ENCODE measurements at places on chromosomes 4 and X. TPM values are rescaled to one million over a fixed set of nuclear protein-coding genes. Genes with fewer than 3 reads are reported as not detected.

The CFAP47 gene
- total RNA-seq: not detected

The PNMA5 gene
- total RNA-seq: not detected

The CXorf51B gene
- total RNA-seq: not detected

The GUCY1B1 gene
- 0.26 TPM for total RNA-seq

The FNIP2 gene
- 18.8 TPM for total RNA-seq

The PDE5A gene
- 0.10 TPM for total RNA-seq

The ARSJ gene
- not detected for total RNA-seq

The ZNF595 gene
- 4.0 TPM for total RNA-seq

The BST1 gene
- 0.93 TPM for total RNA-seq

The NALF2 gene
- 1.2 TPM for total RNA-seq

The IL3RA gene
- total RNA-seq: 5.3 TPM

The CENPVL1 gene
- total RNA-seq: not detected

The ANXA3 gene
- 9.2 TPM for total RNA-seq

The BEND2 gene
- total RNA-seq: not detected

The NPFFR2 gene
- not detected for total RNA-seq

The HTATSF1 gene
- 50.2 TPM for total RNA-seq

The GRXCR1 gene
- not detected for total RNA-seq

Data from activated T-helper 1 cell treated with anti-CD3 and anti-CD28 coated beads, Interleukin-12 subunit alpha, Interleukin-12 subunit beta, Interleukin-2, Interleukin-4 antibody, amounts not matched to agents 30 ng/mL and 10 ng/mL and 1 ng/mL, durations not matched to agents 14 hours and 24 hours and 36 hours (primary cell).